ENCODE measurements at places on chromosomes 11 and 22.

GRCh38 chr11:75733431-75734107 is 15.9 kb downstream of the MOGAT2 start:
- DNase-seq = no peak

DNA sequence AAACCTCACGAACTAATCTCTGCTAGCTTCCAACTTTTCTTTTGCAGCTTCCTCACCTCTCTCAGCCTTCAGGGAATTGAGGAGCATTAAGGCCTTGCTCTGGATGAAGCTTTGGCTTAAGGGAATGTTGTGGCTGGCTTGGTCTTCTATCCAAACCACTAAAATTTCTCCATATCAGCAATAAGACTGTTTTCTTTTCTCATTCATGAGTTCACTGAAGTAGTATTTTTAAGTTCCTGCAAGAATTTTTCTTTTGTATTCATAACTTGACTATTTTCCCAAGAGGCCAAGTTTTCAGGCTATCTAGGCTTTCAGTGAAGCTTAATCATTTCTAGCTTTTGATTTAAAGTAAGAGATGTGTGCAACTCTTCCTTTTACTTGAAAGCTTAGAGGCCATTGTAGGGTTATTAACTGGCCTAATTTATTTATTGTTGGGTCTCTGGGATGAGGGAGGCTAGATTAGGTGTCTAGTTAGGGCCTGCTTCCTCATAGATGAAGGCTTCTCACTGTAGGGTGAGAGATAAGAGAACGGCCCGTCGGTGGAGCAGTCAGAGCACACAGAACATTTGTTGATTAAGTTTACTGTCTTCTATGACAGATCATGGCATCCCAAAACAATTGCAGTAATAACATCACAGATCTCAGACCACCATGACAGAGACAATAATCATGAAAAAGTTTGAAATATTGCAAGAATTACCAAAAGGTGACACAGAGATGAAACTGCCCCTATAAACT is 33.2 kb downstream of the CSF2RB start:
- DNase-seq = no peak

- DNase-seq = peak; percentile 67
These were observed 13.8 kb upstream of the LINC01488 start for GRCh38 chr11:69467646-69468045.

DNA sequence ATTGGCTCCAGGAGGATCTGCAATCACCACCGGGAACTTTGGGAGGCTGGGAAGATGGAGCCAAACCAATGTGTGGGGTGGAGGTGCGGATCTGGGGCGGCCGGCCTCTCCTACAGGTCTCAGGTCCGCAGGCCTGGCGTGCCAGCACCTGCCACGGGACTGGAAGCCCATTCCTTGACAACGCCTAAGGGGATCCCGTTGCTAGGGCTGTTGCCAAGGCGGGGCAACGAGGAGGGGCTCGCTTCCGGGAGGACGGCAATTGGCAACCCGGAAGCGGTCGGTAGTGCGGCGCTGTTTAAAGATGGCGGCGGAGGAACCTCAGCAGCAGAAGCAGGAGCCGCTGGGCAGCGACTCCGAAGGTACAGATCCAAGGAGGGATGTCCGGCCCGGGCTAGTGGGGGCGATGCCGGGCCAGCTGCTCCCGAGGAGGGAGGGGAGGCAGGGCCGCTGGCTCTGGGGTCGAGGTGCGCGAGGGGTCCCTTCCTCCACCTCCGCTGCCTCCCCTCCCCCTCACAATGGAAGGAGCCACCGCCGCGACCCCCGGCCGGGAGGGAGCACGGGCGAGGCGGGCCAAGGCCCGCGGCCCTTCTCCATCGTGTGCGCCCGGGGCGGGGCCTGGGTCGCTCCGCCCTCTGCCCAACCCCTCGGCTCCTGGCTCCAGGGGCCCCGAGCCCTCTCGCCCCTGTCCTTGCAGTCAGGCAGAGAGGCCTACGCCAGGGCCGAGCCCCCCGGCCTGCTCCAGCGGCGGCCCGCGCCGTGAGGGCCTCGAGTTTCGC is at the start of gene OTUB1:
TSS of gene OTUB1 (plus strand) at position 283 of the 776 bp plus-strand sequence. CDS start at position 302, 19 bp downstream.
- DNase-seq = peak; percentile 96

- DNase-seq = no peak
These were observed 438.5 kb upstream of the FAT3 start for GRCh38 chr11:91786097-91786496.

DNA sequence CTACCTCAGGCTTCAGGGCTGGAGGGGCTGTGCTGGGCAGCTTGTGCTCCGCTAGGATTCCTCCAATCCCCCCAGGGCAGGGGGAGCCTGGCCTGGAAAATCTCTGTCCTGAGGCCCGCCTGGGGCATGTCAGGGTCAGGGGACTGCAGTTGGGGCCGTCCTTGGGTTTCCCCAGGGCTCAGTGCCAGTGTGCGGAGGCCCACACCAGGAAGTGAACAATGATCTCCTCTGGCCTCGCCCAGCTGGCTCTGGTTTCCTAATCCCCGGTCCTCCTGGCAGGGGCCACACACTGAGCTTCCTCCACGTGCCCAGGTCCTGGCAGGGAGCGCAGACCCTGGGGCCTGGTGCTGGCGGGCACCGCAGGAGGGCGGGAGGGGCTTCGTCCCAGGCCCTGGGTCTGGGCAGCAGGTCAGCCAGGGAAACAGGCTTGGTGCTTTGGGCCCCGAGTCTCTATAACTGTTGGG is 1.4 kb upstream of the MUC2 start:
- no peak for DNase-seq

GRCh38 chr11:97237151-97237550 is 847.3 kb downstream of the JRKL start:
- DNase-seq = no peak
